ENCODE measurements at places on chromosomes 7 and 10. TPM values are rescaled to one million over a fixed set of nuclear protein-coding genes. Genes with fewer than 3 reads are reported as not detected.

DNA sequence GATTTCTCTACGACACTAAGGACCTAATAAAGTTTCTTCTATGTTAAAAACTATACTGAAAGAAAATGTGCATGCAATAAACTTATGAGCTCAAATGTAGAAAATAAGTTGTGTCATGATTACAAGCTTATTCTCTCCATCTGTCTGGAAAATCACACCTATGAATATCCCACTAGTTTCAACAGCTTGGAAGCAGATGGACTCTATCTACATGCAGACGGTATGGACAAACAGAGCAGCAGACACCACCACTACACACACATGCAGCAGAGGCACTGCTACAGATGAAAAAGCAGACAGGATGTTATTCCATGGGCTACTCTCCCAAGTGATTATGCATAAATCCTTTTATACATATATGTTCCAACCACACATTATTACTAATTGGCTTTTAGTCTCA lies 123.4 kb upstream of the TARP start:
- DNase-seq, result no peak
- H3K4me3 ChIP-seq, result no peak overlapping the region

Gene OR9A2
- total RNA-seq, result 0.18 TPM

DNA sequence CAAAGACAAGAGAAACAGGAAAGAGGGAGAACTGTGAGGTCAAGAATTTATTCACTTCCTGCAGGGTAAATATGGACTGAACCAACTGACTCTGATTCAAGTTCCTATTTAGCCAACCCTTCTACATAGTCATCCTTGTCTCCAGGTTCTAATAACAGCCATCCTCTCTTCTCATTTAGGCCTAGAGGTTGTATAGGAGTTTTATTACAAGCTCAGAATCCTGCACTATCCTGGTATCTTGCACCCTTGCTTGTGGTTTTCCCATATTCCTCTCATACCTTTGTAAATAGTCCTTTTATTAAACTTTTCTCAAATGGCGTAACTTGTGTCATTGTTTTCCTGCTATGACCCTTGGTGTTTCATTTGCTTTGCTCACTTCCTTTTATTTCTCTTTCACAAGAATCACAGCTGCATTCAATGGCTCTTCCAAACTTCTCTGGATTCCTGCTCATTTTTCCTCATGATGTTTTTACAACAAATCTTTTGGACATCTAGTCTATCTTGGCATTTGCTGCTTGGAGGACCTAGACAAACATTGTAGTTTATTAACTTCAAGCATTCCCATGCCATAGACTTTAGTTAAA lies 12.4 kb upstream of the OR2A5 start:
- peak; percentile 59 for DNase-seq
- H3K4me3 ChIP-seq, result no peak overlapping the region
- no peaks in the 10 kb centered on the region for H3K36me3 ChIP-seq
- H3K4me1 ChIP-seq, result no peaks in the 10 kb centered on the region
- H3K27me3 ChIP-seq, result no peaks in the 10 kb centered on the region
- peak overlapping the region; percentile 47 for H3K27ac ChIP-seq

DNA sequence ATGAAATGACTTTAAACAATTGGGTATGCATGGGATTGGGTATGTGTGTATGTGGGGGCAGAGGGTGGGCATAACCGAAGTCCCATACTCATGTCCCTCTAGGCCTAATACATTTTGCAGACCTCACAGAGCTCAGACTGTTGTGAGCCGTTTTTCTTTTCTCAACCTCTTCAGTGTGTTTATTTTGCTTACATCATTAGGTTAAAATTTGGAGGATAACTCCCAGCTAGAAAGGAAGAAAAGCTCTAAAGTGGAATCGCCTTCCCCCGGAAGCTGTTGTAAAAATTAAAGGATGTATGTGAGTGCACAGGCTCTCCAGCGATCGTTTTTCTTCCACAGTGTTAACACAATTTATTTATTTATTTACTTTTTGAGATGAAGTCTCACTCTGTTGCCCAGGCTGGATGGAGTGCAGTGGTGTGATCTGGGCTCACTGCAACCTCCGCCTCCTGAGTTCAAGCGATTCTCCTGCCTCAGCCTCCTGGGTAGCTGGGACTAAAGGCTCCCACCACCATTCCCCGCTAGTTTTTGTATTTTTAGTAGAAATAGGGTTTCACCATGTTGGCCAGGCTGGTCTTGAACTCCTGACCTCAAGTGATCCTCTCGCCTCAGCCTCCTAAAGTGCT lies 1.5 kb upstream of the H2AZ2 start:
- no peak for DNase-seq
- peaks cover 10% of the 10 kb centered on the region for H3K4me1 ChIP-seq
- H3K27me3 ChIP-seq, result no peaks in the 10 kb centered on the region
- H3K27ac ChIP-seq, result peak overlapping the region; percentile 20

GRCh38 chr7:157020514-157021070 lies 10.1 kb upstream of the MNX1 start:
- peaks cover 11% of the 10 kb centered on the region for H3K4me1 ChIP-seq
- no peak for DNase-seq
- H3K27me3 ChIP-seq, result peaks cover 89% of the 10 kb centered on the region
- no peaks in the 10 kb centered on the region for H3K36me3 ChIP-seq
- no peak overlapping the region for H3K4me3 ChIP-seq

- H3K27me3 ChIP-seq, result no peaks in the 10 kb centered on the region
- DNase-seq, result no peak
- H3K4me1 ChIP-seq, result peaks cover 22% of the 10 kb centered on the region
- no peaks in the 10 kb centered on the region for H3K36me3 ChIP-seq
- H3K4me3 ChIP-seq, result no peak overlapping the region
- no peak overlapping the region for H3K27ac ChIP-seq
Measured at GRCh38 chr10:48944171-48944570, 4.5 kb upstream of the LRRC18 start.

Data from muscle of leg (tissue), 16 donors.